ENCODE measurements at places on chromosomes 5 and 9. TPM values are rescaled to one million over a fixed set of nuclear protein-coding genes. Genes with fewer than 3 reads are reported as not detected.

Gene CCDC187
- not detected for total RNA-seq

Gene CBY3
- total RNA-seq, result 0.91 TPM

Gene BARHL1
- total RNA-seq, result not detected

Gene CAMK2A
- total RNA-seq, result not detected

DNA sequence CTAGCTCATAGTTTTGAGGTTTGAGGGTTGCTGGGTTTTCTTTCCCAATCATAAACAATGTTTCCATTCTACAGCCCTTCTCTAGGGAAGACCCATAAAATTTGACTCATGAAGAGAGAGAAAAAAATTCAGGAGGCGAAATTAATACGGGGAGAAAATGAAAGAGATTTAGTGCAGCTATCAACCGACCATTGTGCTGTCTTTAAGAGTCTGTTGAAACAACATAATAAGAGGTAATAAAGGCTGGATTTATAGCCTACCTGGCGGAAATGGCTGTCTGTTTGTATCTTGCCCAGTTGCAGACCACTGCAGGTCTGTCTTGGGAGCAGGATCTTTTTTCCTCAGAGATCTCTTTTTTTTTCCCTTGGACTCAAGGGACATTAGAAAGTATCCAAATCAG lies 66.9 kb downstream of the TLR4 start:
- no peak for DNase-seq

GRCh38 chr5:82334856-82335255 lies 56.7 kb upstream of the RPS23 start:
- DNase-seq, result no peak

GRCh38 chr9:110615498-110615897 lies 36.0 kb upstream of the SVEP1 start:
- DNase-seq, result no peak

- no peak for DNase-seq
Measured at GRCh38 chr5:98106116-98107031, 667.1 kb upstream of the RGMB start.

- no peak for DNase-seq
Measured at GRCh38 chr9:136926154-136926704, 18.3 kb downstream of the FBXW5 start.

- no peak for DNase-seq
Measured at GRCh38 chr5:153661897-153662296, 171.4 kb downstream of the GRIA1 start.

DNA sequence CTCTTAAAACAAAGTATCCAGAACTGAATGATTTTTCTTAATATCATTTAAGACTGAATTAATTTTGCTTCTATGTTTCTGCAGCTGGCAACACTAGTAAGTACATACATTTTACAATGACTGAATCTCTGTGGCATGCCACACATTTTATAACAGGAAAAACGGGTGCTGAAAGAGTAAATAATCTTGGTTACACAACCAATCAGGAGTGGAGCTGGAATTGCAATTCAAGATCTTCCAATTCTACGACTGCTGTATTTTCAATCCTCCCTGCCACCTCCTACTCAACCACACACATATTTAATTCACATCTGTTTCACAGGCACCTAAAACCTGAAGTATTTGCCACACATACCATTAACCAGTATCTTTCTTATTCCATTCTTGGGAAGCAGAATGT lies 52.7 kb upstream of the NR5A1 start:
- no peak for DNase-seq

DNA sequence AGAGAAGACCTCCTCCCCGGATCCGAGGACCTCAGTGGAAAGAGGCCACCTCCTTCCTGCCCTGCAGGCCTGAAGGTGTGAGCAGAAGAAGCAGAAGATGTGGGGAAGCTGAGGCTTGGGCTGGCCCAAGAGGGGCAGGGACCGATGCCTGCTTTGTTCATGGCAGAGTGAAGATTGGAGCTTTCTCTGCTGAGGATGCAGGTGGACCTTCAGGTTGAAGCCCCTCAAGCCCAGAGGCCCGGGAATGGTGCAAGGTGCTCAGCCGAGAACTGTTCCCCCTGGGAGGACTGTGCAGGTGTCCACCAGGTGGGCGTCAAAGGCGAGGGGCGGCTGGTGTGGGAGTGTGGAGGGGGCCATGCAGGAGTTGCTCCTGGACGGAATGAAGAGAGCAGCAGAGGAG lies 277.9 kb upstream of the IRX2 start:
- no peak for DNase-seq

DNA sequence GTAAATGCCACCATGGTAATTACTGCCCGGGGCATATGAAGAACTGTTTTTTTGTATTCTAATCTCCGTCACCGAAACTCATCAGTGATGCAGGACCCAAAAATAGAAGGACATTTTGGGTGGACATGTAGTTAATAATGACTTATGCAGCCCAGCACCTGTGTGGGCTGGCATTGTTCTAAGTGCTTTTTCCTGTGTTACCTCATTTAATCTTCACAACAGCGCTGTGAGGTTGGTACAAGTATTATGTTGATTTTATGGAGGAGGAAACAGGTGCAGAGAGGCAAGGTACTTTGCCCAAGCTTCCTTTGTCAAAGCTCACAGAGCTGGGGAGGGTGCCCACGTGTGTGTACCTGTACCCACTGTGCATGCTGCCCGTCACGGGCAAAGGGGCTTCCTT lies 58.4 kb downstream of the DAPK1 start:
- DNase-seq, result no peak

GRCh38 chr5:76479281-76479680 lies 76.2 kb downstream of the IQGAP2 start:
- DNase-seq, result no peak

DNA sequence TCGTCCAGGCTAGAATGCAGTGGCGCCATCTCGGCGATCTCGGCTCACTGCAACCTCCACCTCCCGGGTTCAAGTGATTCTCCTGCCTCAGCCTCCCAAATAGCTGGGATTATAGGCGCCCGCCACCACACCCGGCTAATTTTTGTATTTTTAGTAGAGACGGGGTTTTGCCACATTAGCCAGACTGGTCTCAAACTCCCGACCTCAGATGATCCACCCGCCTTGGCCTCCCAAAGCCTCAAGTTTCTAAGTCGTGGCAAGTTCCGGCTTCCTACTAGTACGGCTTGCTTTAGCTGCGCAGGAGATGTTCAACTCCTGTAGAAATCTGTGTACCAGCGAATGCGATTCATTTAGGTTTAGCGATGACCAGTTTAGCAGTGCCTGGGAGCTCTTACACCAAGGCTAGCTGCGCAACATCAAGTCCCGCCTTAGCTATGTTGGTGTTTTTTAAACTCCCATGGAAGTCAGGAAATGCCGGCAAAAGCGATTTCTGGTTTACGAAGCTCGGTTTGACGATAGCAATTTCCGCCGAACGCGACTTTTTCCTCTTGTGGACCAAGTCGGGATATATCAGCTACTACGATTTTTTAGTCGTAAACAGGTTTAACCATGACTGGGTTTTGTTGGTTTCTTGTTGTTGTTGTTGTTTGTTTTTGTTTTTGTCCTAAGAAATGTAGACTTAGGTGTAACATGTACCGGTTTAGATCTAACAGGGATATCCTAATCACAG lies 46.4 kb downstream of the ANXA2R start:
- peak; percentile 82 for DNase-seq
